Stimulated activated CD8-positive, alpha-beta memory T cell treated with anti-CD3 and anti-CD28 coated beads, Interleukin-7, amount 100 ng/mL, for 4 hours (primary cell): ENCODE measurements at places on chromosomes 11 and 22.

GRCh38 chr11:105489446-105489845, 120.4 kb upstream of the GRIA4 start:
- DNase-seq: no peak

DNA sequence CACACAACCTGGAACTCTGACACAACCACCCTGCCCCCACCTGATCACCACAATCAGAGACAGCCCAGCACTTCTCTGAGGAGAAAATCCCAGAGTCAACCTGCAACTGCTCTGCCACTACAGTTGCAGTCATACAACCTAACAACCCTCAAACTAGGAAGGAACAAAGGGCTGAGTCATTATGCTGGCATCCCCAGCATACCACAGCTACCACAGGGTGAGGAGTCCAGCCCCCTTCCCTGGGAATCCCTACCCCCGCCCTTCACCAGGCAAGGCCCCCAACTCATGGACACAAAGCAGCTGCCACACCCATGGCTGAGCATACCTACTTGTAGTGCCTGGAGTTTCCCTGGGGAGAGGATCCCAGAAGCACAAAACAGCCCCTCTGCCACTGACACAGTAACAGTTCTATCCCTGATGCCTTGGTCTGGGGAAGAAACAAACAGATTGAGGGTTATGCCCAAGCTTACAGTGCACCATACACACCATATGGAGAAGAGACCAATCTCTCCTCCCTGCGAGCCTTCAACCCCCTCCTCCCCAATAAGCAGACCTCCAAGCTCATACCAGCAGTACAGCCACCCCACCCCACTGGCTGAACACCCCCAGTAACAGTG, 68.5 kb upstream of the C11orf58 start:
- DNase-seq: no peak

GRCh38 chr11:66070604-66071380, 720 bp downstream of the PACS1 start:
- DNase-seq: no peak

DNA sequence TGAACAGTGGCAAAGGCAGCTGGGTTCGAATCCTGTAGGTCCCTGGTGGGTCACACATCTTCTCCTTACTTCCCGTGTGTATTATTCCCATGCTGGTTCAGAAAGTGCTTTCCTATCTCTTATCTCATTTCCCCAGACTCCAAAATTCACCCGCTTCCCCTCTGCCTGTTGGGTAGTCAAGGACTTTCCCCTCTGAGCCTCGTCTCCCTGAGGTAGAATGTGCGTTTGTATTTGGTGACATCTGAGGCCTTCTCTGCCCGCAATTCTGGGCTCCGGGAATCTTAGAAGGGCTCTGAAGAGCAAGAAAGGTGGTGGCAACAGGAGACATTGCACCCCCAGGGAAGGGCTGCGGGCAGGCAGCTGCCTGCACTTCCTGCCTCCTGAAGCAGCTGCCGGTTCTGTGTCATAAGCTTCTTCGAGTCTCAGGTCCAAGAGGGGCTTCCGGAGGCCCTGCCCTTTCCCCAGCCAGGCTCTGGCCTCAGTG, 5.9 kb downstream of the LRRC32 start:
- DNase-seq: no peak

- DNase-seq: no peak
Observed at GRCh38 chr11:73243093-73243485, 25.0 kb downstream of the P2RY2 start.

DNA sequence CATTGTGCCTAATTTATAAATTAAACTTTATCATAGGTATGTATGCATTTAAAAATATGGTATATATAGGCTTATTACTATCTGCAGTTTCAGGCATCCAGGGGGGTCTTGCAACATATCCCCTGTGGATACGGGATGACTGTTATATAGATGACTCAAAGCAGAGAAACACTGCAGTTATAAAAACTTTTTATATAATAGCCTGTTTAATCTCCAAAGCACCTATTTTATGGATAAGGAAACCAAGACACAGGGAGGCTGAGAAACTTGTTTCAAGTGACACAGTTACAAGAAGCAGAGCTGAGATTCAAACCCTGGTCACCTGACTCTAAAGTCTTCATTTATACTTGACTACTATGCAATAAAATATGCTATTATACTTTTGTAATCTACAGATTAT, 897.7 kb downstream of the KCNA4 start:
- no peak for DNase-seq

DNA sequence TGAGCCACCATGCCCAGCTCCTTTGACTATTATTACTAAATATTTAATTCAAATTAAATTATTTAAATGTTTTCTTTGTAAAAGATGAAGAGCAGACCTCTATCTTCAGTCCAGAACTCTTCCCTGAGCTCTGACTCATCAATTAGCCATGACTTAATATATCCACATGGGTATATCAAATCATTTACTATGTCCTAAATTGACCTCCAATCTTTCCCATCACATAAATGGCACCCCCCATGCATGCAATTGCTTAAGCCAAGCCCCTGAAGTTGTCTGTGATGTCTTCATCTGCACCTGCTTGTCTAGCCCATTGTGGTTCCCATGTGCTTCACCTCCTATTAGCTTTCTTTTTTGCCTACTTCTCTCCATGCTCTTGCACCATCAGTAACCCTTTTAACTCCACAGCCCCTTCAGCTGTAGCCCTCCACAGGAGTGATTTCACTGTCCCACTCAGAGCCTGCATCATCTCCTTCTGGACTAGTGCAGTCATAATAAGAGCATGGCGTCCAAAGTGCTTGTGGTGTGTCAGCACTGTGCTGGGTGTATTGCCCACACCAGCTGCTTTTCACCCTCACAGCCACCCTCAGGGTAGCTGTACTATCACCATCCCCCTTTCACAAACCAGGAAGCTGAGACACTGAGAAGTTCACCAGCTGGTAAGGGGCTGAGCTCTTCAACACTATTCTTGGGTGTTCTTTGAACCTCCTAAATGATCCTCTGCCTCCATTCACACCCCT, 11.8 kb upstream of the THY1 start:
- no peak for DNase-seq

DNA sequence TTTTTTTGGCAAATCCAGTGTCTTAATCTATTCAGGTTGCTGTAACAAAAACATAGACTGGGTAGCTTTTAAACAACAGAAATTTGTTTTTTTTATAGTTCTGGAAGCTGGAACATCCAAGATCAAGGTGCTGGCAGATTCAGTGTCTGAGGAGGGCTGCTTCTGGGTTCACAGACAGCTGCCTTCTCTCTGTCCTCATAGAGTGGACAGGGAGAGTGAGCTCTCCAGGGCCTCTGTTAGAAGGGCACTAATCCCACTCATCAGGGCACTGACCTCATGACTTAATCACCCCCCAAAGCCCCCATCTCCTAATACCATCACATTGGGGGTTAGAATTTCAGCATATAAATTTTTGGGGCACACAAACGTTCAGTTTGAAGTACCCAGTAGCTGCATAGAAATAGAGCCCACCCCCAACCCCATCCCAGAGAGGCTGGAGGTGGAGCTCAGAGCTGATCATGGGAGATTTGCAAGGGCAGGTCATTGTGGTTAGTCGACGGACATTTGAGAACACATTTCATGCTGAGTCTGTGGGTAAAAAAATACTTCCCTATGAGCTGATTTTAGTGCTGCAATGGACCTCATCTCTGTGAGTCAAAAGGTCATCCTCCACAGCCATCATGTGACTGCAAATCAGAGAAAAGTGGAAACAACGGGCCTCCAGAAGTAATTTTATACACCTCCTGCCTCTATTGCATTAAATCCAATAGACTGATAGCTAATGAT, 203.1 kb upstream of the CADM1 start:
- DNase-seq: no peak

DNA sequence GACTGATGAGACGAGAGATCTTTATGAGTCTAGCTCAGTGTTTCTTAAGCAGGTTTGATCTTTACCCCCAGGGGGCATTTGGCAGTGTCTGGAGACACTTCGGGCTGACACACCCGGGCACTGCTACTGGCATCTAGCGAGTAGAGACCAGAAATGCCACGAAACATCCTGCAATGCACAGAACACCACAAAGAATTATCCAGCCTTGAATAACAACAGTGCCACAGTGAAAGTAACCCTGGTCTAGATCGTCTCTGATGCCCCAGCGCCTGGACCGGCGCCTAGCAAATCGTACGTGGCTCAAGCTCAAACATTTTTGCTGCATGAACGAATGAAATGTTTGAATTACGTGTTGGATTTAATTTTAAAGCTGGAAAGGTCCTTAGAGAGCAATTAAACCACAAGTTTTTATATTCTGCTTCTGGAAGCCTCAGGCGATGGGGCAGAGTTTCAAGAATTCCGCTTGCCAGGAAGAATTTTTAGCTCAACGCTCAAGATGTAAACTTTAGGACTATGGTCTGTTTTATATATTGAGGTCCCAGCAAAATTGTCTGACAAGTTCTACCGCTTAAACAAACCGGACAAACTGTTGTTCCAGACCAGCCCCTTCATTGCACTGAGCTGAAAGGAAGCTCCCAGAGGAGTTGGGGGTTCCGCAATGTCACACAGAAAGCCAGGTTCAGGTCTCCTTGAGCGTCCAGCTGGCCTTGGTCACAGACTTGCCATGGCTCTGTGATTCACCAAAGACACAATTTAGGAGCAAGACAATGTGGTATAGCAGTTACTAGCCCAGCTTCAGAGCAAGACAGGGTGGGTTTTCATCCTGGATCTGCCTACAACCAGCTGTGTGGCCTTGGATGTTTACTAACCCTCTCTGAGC, 44.2 kb upstream of the SMTN start:
- no peak for DNase-seq

- no peak for DNase-seq
Observed at GRCh38 chr11:65789230-65790103, 2.6 kb downstream of the OVOL1 start.

DNA sequence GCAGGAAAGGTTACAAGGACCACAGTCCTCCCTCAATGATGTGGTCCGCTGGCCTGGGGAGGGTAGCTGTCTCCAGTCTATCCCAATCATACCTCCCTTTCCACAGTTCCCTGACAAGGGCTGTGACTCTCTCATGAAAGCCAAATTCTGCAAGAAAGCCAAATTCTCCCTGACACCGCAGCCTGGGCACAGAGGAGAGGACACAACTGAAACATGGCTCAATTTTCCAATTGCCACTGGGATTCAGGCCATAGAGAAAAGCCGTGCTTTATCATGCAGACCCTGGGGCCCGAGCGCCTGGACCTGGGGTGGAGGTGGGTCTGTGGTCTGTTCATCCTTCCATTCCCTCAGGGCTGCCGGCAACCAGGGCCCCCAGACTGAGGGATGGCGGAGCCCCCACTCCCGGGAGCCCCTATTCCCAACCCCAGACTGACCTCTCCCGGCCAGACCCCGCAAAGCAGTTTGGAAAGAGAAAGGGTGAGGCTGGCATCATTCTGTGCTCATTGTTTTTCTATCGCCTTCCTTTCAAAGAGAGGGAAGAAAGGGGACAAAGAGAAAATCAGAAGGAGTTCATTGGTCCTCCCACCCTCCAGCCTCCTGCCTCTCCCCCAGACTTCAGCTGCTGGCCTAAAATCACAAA, 239.5 kb downstream of the BUD13 start:
- no peak for DNase-seq

GRCh38 chr22:40033586-40034380, 39.0 kb downstream of the FAM83F start:
- no peak for DNase-seq

GRCh38 chr11:123250892-123251656, 56.0 kb upstream of the CLMP start:
- no peak for DNase-seq

DNA sequence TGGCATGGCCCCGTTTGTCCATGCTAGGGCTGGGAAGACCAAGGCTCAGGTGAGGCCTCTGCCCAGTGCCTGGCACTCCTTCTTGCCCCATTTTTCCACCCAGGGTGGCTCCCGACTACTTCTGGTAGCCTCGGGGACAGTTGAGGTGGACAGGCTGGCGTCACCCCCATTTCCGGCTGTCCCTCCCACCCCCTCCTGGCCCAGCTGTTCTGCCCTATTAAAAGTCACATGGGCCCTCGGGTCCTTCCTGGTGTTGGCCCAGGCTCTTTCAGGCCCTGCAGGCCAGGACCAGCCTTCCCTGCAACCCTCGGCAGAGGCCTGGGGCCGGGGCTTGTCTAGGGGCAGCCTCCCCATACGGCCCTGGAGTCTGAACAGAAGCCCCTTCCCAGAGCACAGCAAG, 9.5 kb downstream of the CD81 start:
- no peak for DNase-seq

- no peak for DNase-seq
Observed at GRCh38 chr11:132005887-132006286, 635.5 kb downstream of the NTM start.

DNA sequence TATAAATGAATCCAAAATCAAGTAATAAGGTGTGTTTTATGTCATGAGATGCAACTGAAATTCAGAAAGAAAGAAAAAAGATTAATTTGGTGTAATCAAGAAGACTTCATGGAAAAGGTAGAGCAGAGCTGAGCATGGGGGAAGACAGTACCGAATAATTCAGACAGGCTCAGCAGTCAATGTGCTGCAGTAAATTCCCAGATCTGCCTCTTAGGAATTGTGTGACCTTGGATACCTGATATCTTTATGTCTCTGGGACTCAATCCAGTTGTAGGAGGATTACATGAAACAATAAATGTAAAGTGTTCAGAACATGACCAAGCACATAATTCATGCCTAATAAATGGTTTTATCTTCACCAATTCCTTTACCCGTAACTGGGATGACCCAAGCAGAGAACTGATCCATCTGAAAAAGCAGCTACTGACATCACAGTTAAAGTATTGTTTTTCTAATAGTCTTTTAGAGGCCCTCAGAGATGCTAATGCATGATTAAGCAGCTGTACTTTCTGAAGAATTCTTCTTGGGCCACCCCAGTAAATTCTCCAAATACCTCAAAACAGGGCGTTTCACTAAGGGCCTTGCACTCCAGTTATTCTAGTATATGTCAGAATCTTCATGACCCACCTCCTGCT, 7.8 kb downstream of the MS4A12 start:
- DNase-seq: no peak

DNA sequence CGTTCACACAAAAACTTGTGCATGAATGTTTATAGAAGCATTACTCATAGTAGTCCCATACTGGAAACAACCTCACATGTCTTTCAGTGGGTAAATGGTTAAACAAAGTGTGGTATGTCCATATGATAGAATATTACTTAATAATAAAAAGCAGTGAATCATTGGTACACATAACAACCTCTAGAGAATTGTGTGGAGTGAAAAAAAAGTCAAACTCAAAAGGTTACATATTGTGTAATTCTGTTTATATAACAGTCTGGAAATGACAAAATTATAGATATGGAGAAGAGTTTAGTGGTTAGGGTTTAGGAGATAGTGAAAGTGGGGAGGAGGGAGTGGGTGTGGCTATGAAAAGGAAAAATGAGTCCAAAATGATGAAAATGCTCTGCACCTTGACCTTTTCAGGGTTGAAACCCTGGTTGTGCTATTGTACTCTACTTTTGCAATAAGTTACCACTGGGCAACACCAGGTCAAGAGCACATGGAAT, 243.4 kb upstream of the DDI1 start:
- DNase-seq: no peak

GRCh38 chr22:22079404-22080148, 97.0 kb upstream of the TOP3B start:
- DNase-seq: no peak

DNA sequence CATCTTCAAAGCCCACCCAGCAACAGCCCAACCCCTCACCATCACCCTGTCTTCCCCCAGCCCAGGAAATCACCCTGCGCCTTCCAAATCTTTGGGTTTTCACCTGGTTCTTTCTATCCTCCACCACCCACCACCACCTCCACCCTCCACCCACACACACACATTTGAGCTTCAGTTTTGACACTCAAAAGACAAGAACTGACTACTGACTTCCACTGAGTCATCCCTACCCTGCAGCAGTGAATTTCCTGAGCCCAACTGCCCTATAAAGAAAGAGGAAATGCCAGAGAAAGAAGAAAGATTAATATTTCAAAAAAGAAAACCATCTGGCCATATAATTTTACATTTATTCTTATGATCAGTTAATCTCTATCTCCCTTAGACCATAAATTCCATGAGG, 137.5 kb downstream of the CHST1 start:
- no peak for DNase-seq
